ENCODE measurements at places on chromosomes 7 and 10.
A peak's percentile ranks its signal among the peaks of the same experiment; 100 is the strongest.

GRCh38 chr10:46297406-46298204, 10.8 kb downstream of the ANTXRL start:
- H3K4me3 ChIP-seq, result no peak overlapping the region
- no peak for DNase-seq
- peaks cover 6% of the 10 kb centered on the region for H3K4me1 ChIP-seq
- H3K27ac ChIP-seq, result no peak overlapping the region

DNA sequence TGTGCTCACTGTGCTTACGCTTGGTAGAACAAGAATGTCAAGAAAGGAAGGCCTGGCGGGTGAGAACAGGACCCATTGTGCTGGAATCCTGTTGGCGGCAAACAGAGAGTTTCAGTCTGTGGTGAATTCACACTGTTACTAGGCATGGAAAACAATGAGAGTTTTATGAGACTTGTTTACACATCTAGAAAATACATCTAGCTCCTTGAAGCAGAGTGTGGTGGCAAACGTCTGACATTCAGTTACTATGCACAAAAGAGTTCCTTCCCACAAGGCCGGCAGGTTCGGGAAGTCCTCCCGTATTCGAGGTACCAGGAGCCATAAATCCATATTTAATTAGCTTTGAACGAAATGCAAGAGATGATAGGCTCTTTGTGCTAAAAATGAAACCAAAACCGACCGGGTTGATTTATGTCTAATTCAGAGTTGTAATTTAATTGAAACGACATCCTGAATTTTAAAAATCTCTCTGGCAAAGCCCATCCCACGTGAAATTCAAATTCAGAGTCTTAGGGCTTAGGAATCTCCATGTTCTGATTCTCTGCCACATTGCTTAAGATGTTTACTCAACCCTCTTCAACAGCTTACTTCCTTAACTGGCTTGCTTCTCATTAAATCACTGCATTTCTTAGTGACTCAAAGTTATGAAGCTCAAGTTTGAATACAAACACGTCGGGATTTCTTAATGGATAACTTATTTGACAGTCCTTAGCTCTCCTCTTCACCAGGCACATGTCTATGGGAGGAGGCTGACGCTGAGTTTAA, 299.9 kb upstream of the PITRM1 start:
- peak overlapping the region; percentile 78 for H3K27ac ChIP-seq
- DNase-seq, result peak; percentile 88
- H3K4me3 ChIP-seq, result peak overlapping the region; percentile 28
- no peaks in the 10 kb centered on the region for H3K27me3 ChIP-seq

DNA sequence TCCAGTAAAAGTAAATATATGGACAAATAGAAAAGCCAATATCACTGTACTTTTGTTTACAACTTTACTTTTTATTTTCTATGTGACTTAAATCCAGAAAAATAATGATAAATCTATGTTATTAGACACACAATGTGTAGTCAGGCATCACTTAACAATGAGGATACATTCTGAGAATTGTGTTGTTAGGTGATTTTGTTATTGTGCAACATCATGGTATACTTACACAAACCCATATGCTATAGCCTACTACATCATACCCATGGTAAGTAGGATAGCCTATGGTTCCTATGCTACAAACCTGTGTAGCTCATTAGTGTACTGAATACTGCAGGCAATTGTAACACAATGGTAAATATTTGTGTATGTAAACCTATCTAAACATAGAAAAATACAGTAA, 781.7 kb upstream of the GHITM start:
- no peak overlapping the region for H3K4me3 ChIP-seq
- no peaks in the 10 kb centered on the region for H3K4me1 ChIP-seq
- H3K36me3 ChIP-seq, result no peaks in the 10 kb centered on the region
- DNase-seq, result no peak
- no peaks in the 10 kb centered on the region for H3K27me3 ChIP-seq
- H3K27ac ChIP-seq, result no peak overlapping the region

GRCh38 chr10:121324678-121325213, 273.5 kb downstream of the FGFR2 start:
- no peak overlapping the region for H3K4me3 ChIP-seq
- H3K4me1 ChIP-seq, result no peaks in the 10 kb centered on the region
- no peaks in the 10 kb centered on the region for H3K36me3 ChIP-seq

GRCh38 chr7:24905996-24906770, 73.8 kb downstream of the OSBPL3 start:
- H3K4me1 ChIP-seq, result peaks cover 58% of the 10 kb centered on the region
- no peaks in the 10 kb centered on the region for H3K27me3 ChIP-seq
- 0 out of 2 replicates have a peak, but pooled peaks cover 6% of the 10 kb centered on the region for H3K36me3 ChIP-seq

GRCh38 chr10:89250865-89251408, 638 bp downstream of the LIPA start:
- H3K27ac ChIP-seq, result peak overlapping the region; percentile 32
- H3K4me3 ChIP-seq, result peak overlapping the region; percentile 89
- DNase-seq, result no peak
- no peaks in the 10 kb centered on the region for H3K27me3 ChIP-seq

DNA sequence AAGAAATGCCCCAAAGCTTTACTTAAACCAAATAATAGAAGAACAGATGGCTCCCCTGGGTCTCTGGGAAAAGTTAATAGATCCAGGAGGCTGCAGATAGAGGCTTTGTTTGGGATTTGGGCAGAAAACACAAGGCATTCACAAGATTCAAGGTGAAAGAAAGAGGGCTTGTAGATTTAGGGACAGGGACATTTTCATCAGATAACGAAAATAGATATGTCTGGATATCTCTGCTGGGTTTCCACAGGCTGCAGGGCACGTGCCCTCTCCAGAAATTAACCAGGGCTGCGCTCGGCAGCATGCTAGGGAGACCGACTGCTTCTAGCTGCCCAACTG, 14.9 kb downstream of the CARD11 start:
- peak overlapping the region; percentile 39 for H3K4me3 ChIP-seq
- H3K36me3 ChIP-seq, result peaks cover 20% of the 10 kb centered on the region
- peaks cover 25% of the 10 kb centered on the region for H3K4me1 ChIP-seq
- H3K27me3 ChIP-seq, result no peaks in the 10 kb centered on the region

- peaks cover 10% of the 10 kb centered on the region for H3K4me1 ChIP-seq
- H3K27ac ChIP-seq, result no peak overlapping the region
- no peak for DNase-seq
- H3K27me3 ChIP-seq, result no peaks in the 10 kb centered on the region
Measured at GRCh38 chr7:16211402-16211925, 209.9 kb downstream of the CRPPA start.

DNA sequence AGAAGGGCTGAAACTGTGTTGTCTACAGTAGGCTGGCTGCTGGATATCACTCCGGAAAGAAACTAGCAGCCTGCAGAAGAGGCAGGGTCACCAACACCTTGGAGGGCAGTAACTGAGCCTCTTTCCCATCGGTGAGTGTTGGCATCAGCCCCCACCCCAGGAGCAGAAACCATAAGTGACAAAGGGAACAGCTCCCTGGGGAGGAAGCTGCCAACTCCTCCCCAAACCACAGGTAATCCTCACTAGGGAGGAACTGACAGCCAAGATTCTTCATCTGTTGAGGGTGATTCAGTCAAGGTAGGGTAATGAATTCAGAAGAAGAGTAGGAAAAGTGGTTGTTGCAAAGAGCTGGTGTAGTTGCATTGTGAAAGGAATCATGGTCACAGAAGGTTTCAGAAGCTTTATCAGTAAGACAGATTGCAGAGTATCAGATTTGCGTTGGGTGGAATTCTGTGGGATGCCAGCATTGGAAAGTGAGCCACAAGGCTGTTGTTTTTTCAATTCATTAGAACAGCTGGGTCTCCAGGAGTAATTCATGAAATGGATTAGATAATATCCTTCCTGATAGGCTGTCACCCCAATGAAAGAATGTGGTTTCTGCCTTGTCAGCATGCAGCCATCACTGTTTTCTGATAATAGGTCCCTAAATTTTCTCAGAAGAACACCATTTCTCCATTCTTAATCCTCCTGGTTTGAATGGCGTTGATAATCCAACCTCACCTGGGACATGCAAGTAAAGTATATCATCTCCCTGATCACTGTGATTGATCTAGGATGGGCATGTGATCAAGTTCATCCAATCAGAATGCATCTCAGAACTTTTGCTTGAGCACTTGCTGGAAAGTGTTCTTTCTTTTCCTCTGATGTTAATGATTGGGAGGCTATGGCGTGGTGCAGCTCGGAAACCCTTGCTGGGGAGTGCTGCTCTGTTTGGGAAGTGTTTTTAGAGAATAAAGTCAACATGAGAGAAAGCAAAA, 75.0 kb upstream of the CTBP2 start:
- DNase-seq, result no peak
- peaks cover 29% of the 10 kb centered on the region for H3K4me1 ChIP-seq
- no peak overlapping the region for H3K4me3 ChIP-seq
- no peaks in the 10 kb centered on the region for H3K36me3 ChIP-seq
- no peak overlapping the region for H3K27ac ChIP-seq

- no peak overlapping the region for H3K27ac ChIP-seq
- peaks cover 10% of the 10 kb centered on the region for H3K27me3 ChIP-seq
- H3K4me3 ChIP-seq, result no peak overlapping the region
Measured at GRCh38 chr7:139125657-139126056, 16.1 kb upstream of the ZC3HAV1 start.

- no peaks in the 10 kb centered on the region for H3K36me3 ChIP-seq
- no peaks in the 10 kb centered on the region for H3K27me3 ChIP-seq
- no peak overlapping the region for H3K4me3 ChIP-seq
- peaks cover 4% of the 10 kb centered on the region for H3K4me1 ChIP-seq
- DNase-seq, result peak; percentile 55
Measured at GRCh38 chr10:93722550-93722949, 20.2 kb upstream of the FRA10AC1 start.

DNA sequence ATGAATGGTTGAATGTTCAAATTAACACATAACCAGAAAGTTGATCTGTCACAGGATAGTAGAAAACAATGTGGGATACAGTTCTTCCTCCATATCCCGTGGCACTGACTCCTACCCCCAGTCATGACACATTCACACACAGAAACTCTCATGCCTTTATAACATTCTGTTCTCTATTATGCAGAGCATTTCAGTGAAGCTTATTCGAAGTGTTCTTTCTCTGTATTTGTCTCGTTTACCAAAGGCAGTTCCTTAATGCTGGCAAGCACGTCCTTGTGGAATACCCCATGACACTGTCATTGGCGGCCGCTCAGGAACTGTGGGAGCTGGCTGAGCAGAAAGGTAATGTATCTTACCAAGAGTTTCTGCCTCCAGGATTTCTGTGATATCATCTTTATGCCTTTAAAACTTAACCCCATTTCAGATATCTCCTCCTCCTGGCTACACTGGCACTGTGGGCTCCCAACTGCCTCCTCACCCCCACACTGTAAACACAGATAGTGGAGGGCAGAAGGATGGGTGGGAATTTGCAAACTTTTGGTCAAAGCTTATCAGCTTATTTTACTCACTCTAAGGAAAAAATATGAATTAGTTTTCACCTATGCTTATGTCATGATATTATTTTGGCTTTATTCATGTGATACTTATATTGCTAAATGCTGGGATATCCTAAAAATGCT, 34.1 kb downstream of the BLVRA start:
- no peak for DNase-seq
- H3K36me3 ChIP-seq, result no peaks in the 10 kb centered on the region
- no peak overlapping the region for H3K27ac ChIP-seq

DNA sequence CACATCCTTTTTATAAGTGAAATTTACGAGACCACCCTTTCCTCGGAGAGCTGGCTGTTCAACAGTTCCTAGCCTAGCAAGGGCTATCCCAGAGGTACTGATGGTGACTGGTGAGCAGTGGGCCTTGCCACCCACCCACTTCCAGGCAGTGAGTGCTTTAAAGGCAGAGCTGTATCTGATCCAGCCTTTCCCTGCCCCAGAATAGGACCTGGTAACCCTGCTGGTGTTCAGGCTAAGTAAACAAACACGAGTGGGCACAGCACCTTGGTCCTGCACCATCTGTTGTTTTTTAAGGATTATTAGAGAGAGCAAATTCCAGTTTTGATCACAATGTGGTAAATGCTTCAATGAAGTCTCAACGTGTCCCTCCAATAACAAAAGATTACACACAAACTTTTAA, 75.7 kb downstream of the COBL start:
- no peak overlapping the region for H3K4me3 ChIP-seq
- no peak overlapping the region for H3K27ac ChIP-seq
- 0 out of 2 replicates have a peak, but pooled peaks cover 4% of the 10 kb centered on the region for H3K36me3 ChIP-seq
- no peaks in the 10 kb centered on the region for H3K4me1 ChIP-seq

- no peak overlapping the region for H3K27ac ChIP-seq
- H3K4me1 ChIP-seq, result no peaks in the 10 kb centered on the region
- no peaks in the 10 kb centered on the region for H3K27me3 ChIP-seq
- DNase-seq, result no peak
- H3K4me3 ChIP-seq, result no peak overlapping the region
- no peaks in the 10 kb centered on the region for H3K36me3 ChIP-seq
Measured at GRCh38 chr7:155835446-155836215, 23.4 kb upstream of the SHH start.

- H3K36me3 ChIP-seq, result no peaks in the 10 kb centered on the region
- no peaks in the 10 kb centered on the region for H3K27me3 ChIP-seq
- peaks cover 14% of the 10 kb centered on the region for H3K4me1 ChIP-seq
- H3K4me3 ChIP-seq, result no peak overlapping the region
- H3K27ac ChIP-seq, result peak overlapping the region; percentile 69
- no peak for DNase-seq
Measured at GRCh38 chr10:8349610-8350249, 295.2 kb downstream of the GATA3 start.

DNA sequence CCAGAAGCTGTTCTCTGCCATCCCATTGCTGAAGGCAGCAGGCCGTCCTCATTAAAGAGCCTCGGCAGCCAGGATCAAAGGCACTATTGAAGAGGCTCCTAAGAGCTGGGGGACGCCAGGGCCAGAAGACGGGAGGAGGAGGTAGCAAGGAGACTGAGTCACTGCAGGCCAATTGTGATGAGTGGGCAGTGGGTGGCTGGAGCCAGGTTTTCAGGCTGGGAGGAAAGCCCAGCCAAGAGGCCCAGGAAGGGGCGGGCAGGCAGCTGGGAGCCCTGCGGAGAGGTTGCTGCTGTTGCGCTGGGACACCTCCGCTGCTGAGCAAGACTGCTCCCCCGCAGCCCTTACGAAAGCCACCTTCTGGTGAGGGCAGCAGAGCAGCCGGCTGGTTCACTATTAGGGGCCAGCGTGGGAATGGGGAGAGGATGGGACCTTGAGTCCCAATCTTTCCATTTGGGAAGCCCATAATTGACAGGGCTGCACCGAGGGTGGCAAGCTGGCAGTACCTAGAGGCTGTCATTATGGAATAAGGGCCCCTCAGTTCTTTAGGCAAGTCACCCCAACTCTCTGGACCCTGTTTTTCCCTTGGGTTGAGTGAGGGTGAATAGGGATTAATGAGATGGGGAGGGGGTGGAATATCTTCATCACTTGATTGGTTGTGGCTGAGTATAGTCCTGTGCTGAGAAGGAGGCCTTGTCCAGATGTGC, 48.4 kb downstream of the UNC5B start:
- no peaks in the 10 kb centered on the region for H3K27me3 ChIP-seq
- no peak overlapping the region for H3K4me3 ChIP-seq
- no peak overlapping the region for H3K27ac ChIP-seq
- no peak for DNase-seq

GRCh38 chr7:22277375-22277774, 79.6 kb downstream of the RAPGEF5 start:
- no peak overlapping the region for H3K27ac ChIP-seq
- no peaks in the 10 kb centered on the region for H3K36me3 ChIP-seq
- no peaks in the 10 kb centered on the region for H3K27me3 ChIP-seq
- no peak overlapping the region for H3K4me3 ChIP-seq
- no peaks in the 10 kb centered on the region for H3K4me1 ChIP-seq

- no peak overlapping the region for H3K4me3 ChIP-seq
- H3K36me3 ChIP-seq, result no peaks in the 10 kb centered on the region
- no peak overlapping the region for H3K27ac ChIP-seq
- no peak for DNase-seq
- H3K4me1 ChIP-seq, result no peaks in the 10 kb centered on the region
Measured at GRCh38 chr10:101838416-101838970, 5.1 kb downstream of the KCNIP2 start.

Measured in PC-9 (cell line).